Stimulated activated CD8-positive, alpha-beta memory T cell treated with anti-CD3 and anti-CD28 coated beads, Interleukin-15, amount 100 ng/mL, for 1 hour (primary cell): ENCODE measurements at places on chromosomes 12 and 14.

DNA sequence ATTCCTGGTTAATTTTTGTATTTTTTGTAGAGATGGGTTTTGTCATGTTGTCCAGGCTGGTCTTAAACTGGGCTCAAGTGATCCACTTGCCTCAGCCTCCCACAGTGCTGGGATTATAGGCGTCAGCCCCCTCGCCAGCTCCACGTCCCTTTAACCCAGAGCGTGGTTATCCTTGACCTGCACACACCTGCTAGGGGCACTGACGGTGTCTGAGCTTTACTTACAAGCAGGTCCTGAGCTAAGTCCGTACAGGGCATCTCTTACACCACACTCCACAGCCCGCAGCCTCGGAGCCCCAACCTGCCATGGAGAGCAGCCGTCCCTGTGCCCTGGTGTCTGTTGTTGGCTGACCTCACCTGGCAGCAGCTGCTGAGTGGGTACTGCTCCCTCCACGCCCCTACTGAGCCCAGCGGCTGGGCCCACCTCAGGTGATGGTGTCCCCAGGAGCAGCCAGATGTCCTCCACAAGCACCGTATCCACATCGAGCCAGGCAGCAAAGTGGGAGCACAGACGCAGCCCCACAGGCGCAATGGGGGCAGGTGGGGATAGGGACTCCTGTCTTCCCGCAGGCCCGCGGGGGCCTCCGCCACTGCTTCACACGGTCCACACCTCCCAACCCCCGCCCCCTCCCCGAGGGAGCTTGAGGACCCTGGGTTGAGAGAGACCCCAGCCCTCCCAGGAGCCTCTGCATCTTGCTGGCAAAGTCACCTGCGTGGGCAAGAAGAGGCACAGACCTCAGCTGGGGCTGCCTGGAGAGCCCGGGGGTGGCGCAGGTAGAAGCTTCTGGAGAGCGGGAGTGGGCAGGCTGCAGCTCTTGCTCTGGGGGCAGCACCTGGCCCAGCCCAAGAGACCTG lies 325.4 kb upstream of the SFSWAP start:
- DNase-seq: no peak

DNA sequence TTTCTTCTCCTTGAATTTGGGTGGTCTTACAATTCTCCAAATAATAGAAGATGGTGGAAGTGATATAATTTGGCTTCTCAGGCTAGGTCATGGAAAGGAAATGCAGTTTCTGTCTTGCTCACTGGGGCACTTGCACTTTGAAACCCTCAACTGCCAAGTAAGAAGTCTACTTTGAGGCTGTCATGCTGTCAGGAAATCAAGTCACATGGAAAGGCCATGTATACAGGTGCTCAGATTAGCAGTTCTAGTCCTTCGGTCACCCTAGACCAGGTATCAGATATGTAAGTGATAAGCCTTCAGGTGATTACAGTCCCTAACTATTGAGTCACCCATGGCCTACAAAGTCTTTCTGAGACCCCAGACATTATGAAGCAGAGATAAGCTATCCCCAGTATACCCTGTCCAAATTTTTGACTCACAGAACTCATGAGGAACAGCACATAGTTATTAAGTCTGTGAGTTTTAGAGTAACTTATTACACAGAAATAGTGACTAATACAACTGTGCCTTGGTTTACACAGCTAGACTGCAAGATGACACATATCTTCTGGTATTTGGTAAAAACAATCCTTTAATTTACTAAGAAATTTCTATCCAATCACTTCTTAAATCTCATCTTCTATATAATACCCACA lies 26.3 kb upstream of the BBS10 start:
- DNase-seq: no peak

- no peak for DNase-seq
Observed at GRCh38 chr14:75871181-75871880, 110.5 kb downstream of the TGFB3 start.

- no peak for DNase-seq
Observed at GRCh38 chr14:105108516-105108864, 43.3 kb upstream of the GPR132 start.

DNA sequence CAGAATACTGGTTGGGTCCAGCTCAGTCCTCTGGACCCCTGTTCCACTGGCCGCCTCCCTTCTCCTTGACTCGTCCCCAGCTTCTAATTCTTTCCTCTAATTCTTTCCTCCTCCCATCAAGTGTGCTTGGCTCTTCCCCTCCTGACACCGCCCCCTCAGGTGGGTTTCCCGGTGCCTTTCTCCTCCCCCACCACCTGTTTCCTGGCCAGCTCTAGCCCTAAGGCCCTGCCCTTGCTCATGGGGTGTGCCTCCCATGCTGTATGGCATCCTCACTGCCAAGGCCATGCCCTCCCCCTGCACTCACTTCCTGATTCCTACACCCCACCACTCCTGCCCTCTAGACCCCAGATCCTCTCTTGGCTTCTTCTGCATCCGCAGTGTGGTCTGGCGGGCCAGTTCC lies 12.1 kb upstream of the EML1 start:
- no peak for DNase-seq

DNA sequence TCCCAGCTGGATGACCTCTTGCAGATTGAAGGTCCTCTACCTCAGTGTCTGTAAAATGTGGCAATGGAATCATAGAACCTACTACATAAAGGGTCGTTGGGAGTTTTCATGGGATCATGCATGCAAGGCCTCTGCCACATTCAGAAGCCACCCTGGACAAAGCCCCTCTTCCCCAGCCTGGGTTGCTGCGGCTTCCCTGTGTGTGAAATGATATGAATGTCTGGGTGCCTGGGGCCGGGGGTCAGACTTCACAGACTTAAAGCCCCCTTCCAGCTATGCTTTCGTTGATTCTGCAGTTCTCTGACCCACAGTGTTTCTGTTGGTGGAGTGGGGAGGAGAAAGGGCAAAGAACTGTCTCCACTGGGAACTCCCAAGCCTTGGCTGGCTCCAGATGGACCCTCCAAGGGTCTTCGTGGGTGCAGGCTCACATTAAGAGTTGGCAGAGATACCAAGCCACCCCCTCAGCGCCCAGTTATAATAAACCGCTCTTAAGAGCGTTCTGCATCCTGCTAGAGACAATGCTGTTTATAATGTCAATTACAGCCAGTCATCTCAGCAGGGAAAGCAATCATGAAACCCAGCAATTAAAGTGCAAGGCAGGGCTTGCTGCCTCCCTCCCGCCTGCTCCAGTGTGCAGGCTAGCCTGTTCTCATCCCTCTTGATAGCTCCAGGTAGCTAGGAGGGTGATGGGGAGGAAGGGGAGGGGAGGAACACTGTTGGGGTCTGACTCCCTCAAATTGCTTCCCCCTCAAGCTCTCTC lies 210.9 kb upstream of the FKBP4 start:
- no peak for DNase-seq

GRCh38 chr12:75560167-75560566 lies 48.8 kb upstream of the KRR1 start:
- no peak for DNase-seq

DNA sequence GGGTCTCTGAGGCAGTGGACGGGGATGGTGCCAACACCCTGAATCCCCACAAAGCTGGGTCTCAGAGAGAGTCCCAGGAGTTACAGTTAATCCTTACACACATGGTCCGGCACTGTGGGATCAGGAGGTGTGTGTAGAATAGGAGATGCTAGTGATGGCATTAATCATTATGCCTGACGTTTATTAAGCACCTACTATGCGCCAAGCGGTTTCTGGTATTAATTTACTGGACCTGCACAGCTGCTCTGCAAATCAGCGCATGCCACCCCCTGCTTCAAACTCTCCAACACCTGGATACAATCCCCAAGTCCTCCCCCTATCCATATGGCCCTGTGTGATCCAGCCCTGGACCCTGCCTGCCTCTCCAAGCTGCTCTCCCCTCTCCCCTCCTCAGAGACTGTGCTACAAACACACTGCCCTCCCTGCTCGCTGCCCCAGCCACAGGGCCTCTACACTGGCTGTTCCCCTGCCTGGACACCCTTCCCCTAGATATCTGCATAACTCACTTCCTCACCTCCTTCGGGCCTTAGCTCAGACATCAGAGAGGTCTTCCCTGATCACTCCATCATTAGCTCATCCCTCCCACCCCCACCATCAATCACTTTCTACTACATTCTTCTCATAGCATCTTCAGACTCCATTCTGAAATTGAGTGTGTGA lies 86.0 kb downstream of the RFLNA start:
- no peak for DNase-seq

- DNase-seq: no peak
Observed at GRCh38 chr14:59317798-59318505, 129.5 kb downstream of the DAAM1 start.

GRCh38 chr14:72864712-72865365 lies 29.1 kb downstream of the DPF3 start:
- DNase-seq: no peak

DNA sequence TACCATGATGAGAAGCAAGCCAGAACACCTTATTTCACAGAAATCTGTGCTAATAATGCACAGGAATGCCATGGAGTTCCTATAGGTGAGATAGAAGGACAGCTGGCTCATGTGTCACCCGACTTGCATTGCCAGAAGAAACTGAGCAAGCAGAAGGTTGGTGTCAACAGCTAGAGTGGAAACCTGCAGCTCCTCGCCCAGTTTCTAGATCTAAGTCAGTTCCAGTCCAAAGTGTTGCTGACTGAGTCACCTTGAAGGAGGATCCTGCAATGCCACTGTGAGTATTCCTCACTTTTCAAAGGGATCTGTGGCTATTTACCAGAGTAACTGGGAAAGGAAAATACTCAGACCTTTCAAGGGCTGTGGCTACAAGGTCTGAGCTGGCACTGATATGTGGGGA lies 17.1 kb downstream of the CDKL1 start:
- no peak for DNase-seq

GRCh38 chr12:61870658-61871484 lies 389.3 kb upstream of the USP15 start:
- DNase-seq: no peak

GRCh38 chr14:44151130-44151820 lies 355.8 kb downstream of the FSCB start:
- DNase-seq: no peak

GRCh38 chr12:100520048-100520769 lies 46.5 kb downstream of the NR1H4 start:
- no peak for DNase-seq

GRCh38 chr12:52942901-52943181 lies 6.1 kb upstream of the KRT18 start:
- DNase-seq: no peak

DNA sequence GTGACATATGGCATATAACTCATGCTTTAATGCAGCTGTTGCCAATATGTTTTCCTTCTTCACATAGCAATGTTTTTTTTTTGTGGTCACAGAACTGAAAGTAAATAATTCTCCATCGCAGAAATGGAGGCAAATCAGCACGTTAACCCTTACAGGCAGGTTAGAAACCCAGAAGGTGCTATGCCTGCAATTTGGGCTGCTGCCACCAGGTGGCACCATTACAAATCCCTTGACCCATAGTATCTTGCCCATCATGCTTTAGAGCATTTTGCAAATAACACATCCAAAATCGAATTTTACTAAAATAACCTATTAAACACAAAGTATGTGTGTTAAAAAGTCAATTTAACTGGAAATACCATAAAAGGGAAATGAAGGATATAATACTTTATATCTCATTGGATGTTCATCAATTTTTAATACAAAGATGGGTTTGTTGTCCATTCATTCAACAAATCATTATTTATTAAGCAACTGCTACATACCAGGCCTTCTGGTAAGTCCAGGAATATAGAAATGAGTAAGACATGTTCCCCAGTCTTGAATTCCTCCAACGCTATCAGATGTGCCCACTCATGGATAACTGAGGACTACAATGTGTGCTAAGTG lies 340.1 kb downstream of the GLT1D1 start:
- no peak for DNase-seq

DNA sequence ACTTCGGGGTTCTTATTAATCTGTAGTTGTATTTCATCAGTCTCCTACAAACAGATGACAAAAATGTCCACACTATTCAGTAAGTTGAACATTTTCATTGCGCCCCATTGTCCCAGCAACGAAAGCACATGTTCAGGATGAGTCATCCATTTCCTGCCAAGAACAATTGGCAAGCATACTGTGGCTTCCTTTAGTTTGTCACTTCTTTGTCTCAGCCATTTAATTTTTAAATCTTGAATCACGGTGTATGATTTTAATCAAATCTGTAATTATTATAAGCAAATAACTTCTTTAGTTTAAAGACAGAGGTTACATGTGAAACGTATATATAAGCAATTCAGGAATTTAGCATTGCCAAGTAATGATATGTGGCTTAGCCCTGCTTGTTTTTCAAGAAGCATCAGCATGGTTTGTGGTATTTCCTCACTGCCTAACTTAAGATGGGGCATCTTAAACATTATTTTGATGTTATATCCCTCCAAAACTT lies 211.3 kb upstream of the KRR1 start:
- DNase-seq: peak; percentile 7

DNA sequence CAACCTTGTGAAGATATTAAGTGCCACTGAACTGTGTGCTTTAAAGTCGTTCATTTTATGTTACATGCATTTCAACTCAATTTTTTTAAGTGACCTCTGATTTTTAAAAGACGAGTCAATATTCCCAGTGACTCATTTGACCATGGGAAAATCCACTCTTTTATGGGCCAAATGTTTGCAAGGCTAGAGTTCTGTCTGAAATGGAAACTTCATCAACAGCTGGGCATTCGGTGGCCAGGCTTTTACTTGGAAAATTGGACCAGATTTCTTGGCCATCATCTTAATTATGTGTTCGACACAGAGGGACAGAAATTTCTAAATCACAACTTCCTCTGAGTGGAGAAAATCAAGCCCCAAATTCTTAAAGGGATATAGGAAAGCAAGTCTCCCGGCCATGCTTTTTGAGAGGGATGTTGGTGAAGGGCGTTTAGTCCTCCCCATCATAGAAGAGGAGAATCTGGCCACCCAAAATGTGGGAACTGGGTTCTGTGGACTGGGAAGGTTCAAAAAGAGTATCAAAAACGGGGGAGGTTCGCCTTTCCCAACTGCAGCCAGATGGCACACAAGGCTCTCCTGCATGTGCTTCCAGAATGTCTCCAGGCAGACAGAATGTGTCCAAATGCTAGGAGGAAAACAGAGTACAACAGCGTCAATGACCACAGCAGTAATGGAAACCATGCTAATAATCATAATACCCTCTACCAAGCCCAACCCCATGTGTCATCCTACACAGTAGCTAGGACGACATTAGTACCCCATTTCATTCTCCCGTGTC lies 40.9 kb upstream of the FZD10 start:
- no peak for DNase-seq

- no peak for DNase-seq
Observed at GRCh38 chr14:50387548-50387947, 9.1 kb downstream of the CDKL1 start.

- DNase-seq: no peak
Observed at GRCh38 chr14:57168138-57168679, 100.5 kb downstream of the EXOC5 start.

DNA sequence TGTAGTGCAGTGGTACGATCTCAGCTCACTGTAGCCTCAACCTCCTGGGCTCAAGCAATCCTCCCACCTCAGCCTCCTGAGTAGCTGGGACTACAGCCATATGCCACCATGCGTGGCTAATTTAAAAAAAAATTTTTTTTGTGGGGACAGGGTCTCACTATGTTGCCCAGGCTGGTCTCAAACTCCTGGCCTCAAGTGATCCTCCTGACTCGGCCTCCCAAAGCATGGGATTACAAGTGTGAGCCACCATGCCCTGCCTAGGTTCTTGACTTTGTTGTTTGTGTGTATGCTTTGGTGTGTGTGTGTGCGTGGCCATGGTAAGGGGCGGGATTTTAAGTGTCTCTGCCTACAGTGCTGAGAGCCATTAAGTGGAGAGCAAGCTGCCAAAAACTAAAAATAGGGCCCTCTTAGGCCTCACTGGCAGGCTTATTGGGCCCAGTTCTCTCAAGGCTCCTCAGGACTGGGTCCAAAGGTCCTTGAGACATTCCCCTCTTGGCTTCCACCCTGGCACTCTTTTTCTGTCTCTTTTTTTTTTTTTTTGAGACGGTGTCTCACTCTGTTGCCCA lies 5.1 kb downstream of the COX14 start:
- no peak for DNase-seq
